ENCODE measurements at places on chromosomes 12 and 14.

- no peak for DNase-seq
Observed at GRCh38 chr14:32367516-32367915, 38.4 kb downstream of the AKAP6 start.

- DNase-seq, result no peak
Observed at GRCh38 chr14:89182326-89182725, 234.7 kb downstream of the FOXN3 start.

GRCh38 chr12:53986686-53987483 is 1.9 kb downstream of the HOXC10 start:
- no peak for DNase-seq

DNA sequence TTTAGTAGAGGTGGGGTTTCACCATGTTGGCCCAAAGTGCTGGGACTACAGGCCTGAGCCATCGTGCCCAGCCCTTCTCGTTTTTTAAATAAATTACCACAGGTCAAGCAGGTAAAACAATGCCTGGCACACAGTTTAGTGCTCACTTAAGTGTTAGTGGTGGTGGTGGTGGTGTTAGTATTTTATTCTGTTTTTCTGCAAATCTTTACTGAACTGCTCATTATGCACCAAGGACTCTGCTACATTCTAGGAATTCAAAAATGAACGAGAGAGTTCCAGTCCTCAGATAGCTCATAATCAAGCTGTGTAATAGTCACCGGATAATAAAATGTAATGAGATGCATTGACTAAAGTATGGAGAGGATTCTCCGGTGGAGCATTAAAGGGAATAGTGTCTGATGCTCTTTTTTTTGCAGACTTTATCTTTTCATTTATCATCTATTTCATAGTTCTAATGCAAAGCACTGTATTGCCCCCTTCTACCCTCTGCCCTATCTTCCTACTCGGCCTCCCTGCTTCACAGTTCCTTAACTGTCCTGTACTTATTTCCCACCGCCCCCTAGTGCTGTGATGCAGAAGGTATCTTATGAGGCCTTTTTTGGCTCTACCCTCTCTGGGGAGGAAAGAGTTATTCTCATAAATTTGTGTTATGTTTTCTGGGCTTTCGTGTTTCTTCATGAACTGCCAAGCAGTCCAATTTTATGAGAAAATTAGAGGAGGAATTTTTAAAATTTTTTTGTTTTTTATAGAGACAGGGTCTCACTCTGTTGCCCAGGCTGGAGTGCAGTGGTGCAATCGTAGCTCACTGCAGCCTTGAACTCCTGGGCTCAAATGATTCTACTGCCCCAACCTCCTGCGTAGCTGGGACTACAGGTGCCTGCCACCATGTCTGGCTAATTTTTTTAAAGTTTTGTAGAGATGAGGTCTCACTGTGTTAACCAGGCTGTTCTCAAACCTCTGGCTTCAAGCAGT is 1.0 kb downstream of the ITFG2 start:
- DNase-seq, result peak; percentile 34

GRCh38 chr12:69886109-69886508 is 61.1 kb downstream of the MYRFL start:
- no peak for DNase-seq

- DNase-seq, result no peak
Observed at GRCh38 chr14:68791902-68792677, 777 bp downstream of the ZFP36L1 start.

- DNase-seq, result no peak
Observed at GRCh38 chr12:96471368-96472050, 17.9 kb upstream of the CFAP54 start.

DNA sequence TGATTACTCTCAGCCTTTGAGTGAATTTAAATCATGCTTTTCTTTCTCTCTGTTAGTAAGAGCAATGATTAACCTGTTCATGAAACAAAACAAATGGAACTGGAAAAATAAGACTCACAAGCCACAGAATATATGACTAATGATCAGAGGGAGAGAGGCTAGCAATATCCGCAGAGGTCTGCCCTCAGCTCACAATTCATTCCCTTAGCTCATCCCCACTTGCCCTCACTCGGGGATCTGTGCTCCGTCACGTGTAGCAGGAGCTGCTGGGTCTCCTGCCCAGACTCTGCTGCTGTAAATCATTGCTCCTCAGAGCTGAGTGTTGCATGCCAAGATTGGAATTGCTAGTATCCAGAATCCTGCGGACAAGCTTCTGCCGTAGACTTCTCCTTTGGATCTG is 53.1 kb upstream of the GNG2 start:
- no peak for DNase-seq

GRCh38 chr12:87376722-87377121 is 652.5 kb downstream of the C12orf50 start:
- DNase-seq, result no peak

DNA sequence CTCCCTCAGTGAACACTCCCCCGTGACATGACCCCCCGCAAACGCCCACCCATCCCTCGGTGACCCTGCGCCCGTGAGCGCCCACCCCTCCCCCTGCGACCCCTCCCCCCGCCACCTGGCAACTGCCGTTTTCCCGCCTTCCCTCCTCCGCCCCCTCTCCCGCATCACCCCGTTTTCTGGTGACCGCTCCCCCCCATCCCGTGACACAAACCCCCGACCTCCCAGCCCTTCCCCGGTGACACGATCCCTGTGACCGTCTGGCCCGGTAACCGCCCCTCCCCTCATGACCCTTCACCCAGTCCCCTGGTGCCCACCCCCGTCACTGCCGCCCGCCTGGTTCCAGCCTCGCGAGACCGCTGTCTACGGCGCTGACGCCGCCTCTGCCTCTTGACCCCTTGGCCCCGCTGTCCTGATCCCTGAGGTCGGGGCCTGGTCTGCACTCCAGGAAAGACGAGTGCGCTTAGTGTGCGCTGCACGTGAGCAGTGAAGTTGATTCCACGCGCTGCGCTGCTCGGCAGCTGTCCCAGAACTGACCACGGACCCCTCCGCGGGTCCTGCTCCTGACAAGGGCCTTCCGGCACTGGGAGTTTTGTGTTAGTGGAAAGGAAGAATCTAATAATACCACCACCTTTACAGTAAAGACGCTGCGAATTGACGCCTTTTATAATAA is 59.4 kb downstream of the DDX51 start:
- peak; percentile 48 for DNase-seq

GRCh38 chr14:23544511-23545447 is 6.8 kb downstream of the ZFHX2 start:
- DNase-seq, result no peak

GRCh38 chr12:99875081-99875480 is 109.7 kb downstream of the ANKS1B start:
- DNase-seq, result no peak

GRCh38 chr12:30400349-30400748 is 295.3 kb downstream of the IPO8 start:
- no peak for DNase-seq

DNA sequence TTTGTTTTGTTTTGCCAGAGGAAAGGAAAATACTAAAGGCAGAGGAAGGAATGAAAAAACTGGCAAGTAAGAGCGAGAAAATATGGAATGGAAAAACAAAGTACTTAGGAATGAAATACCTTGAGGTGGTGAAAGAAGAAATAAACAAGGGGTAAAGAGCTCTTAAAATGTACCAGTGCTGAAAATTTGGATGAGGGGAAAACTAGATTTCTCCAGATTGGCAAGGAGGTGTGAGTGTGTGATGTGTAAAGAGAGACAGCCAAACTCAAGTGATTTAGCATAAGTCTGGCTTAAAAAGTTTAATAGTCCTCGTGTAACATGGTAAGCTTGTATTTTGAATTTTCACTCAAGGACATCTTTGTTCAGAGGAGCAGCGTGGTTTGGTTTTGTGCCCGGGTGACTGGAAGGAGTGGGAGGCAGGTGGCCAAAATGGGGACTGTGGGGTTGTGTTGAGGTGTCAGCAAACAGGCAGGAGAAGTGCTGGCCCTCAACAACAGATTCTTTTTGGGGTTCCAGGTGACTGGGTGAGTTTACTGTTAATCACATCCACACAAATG is 102.7 kb downstream of the DACT1 start:
- no peak for DNase-seq

GRCh38 chr14:76654573-76655108 is 106.6 kb upstream of the VASH1 start:
- DNase-seq, result no peak

- no peak for DNase-seq
Observed at GRCh38 chr14:76950055-76951020, 78.2 kb downstream of the IRF2BPL start.

DNA sequence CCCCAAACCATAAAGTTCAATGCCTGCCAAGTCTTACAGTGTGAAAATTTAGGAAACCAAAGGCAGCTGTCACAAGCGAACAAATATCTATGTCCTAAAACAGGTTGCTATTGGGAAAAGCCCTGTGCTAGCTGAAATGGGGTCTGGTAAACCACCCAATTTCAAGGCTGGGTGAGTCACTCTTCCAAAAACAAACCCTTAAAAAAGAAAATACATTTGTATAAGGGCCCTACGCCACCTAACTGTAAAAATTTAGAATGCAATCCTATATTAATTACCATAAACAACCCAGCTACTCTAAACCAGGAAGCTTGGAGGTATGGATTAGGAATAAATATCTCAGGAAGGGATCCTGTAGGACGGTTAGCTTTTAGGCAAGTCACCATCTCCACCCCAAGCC is 32.1 kb downstream of the PRMT8 start:
- DNase-seq, result no peak

Measured in naive thymus-derived CD8-positive, alpha-beta T cell (primary cell).